ENCODE measurements at places on chromosomes 2 and 18.

DNA sequence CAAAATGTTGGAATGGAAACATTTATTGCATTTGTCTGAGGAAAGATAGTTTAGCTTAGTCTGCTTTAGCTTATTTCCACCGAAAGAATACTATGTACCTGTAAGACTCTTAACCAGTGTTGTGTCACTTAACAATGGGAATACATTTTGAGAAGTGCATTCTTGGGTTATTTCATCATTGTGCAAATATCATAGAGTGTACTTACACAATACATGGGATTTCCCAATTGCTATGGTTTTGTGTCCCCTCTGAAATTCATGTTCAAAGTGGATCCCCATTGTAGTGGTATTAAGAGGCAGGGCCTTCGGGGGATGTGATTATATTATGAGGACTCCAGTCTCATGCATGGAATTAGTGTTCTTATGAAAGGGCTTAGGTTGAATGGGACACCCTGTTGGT, 249.4 kb upstream of the UBE2E3 start:
- no peak for DNase-seq

- peak; percentile 57 for DNase-seq
Measured at GRCh38 chr2:74959106-74959751, 786 bp downstream of the POLE4 start.

DNA sequence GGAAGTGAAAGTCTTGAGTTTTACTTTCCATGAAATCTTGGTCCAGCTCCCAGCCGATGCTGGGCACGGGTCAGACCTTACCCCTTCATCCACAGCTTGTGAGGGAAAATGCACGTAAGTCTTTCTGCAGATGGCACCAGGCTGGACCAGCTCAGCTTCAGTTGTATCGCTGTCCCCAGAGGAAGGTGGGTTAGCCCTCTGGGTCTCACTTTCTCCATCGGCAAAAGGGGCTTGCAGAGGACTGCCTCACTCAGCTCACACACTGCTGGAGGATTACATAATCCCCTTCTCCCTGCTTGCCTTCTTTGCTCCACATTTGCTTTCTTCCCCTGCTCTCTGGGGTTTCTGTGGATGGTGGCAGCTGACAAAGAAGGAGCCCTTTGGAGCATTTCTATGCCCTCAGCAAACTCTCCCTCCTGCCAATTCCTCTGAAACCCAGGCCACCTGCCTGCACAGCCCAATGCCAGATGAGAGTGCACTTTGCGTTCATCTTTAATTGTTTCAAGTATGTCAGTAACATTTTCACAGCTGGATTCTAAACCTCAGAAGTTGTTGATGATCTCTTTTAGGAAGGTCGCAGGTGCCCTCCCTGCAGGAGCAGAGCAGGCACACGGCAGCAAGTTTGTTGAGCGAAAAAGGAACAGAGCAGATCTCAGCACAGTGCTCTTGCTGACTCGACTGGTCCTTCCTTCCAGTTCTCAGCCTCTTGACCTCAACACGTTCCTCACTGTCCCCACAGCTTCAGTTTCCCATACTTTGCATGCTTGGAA, 155.6 kb upstream of the GLI2 start:
- DNase-seq, result no peak

DNA sequence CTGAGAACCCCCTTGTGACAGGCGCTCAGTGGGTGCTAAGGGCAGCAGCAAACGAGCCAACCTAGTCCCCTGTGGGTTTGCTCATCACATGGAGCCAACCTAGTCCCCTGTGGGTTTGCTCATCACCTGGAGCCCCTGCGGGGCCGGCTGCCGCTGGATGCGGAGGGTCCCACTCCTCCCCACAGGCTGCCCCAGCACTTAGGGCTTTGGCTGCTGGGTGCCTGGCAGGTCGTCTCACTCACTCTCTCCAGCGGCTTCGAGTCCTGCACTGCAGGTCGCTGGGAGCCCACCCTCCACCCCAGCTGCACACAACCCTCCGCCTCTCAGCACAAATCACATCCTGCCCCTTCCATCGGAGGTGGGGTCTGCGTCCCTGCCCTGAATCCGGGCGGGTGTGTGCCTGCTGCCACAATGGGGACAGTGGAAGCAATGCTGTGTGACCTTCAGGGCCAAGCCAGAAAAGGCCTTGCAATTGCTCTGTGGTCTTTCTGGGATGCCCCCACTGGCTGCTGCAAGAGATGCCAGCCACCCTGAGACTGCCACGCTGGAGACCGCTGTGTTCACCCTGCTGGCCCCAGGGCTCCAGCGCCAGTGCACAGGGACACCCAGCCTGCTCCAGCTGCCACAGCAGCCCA, 248.1 kb upstream of the SALL3 start:
- DNase-seq, result no peak

DNA sequence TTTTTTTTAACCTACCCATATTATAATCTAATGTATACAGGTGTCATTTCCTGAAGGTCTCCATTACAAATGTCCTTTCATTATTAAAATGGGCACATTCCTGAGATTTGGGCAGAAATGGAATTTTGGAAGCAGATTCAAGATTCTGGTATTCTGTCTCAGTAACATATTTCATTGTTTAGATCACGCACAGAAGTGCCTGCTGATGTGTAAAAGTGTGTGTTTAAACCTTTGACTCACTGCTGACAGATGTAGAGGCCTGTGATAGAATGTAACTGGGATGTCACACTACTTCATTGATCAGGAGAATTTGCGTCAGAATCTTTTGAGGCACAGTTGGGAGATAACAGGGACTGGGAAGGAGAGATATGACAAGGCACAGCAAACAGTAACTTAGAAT, 276.8 kb upstream of the EPAS1 start:
- DNase-seq, result no peak

- DNase-seq, result peak; percentile 15
Measured at GRCh38 chr2:160324161-160324800, 124.2 kb upstream of the ITGB6 start.

DNA sequence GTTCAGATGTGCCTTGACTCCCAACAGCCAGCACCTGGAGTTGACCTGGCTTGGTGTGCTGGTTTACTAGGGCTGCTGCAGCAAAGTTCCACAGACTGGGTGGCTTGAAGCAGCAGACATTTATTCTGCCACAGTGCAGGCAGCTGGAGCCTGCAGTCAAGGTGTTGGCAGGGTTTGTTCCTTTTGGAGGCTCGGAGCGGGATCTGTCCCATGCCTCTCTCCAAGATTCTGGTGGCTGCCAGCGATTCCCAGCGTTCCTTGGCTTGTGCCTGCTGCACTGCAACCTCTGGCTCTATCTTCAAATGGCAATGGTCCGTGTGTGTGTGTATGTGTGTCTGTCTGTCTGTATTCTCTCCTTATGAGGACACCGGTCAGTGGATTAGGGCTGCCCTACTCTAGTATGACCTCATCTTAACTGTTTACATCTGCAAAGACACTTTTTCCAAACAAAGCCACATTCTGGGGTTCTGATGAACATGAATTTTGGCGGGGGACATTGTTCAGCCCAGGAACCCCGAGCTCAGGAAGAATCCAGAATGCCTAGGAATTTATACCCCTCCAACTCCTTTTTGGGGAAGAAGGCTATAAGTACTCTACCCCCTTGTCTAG, 44.7 kb upstream of the TMEM131 start:
- no peak for DNase-seq

All from T-helper 2 cell (primary cell).